NCI-H2107 (cell line): ENCODE measurements at places on chromosomes 11 and 22.

- DNase-seq: no peak
These were observed 81.0 kb upstream of the LRRC55 start for GRCh38 chr11:57100638-57101331.

GRCh38 chr11:27693398-27693797, 6.9 kb downstream of the BDNF start:
- DNase-seq: no peak

GRCh38 chr11:31641477-31642062, 132.0 kb downstream of the ELP4 start:
- peak; percentile 4 for DNase-seq

DNA sequence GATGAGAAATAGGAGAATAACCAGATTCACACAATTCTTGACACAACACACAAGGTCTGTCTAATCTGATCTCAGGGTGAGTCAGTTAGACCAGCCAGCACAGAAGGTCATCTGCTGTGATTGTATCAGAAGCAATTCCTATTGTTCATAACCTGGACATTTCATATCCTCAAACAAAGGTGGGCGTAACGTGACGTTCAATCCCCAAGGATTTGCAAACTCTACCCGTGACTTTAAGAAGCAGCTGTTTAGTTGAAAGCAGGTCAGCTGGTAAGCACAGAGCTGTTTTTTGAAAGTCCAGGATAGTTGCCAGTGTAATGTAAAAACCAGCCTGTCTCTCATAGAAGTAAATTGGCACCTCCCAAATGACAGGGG, 385.1 kb downstream of the DCDC1 start:
- DNase-seq: no peak

- no peak for DNase-seq
These were observed 80.9 kb downstream of the INSC start for GRCh38 chr11:15195454-15196200.

GRCh38 chr22:32132126-32132525, 27.0 kb downstream of the C22orf42 start:
- DNase-seq: no peak

- DNase-seq: no peak
These were observed 22.7 kb upstream of the RASD2 start for GRCh38 chr22:35517769-35518530.

DNA sequence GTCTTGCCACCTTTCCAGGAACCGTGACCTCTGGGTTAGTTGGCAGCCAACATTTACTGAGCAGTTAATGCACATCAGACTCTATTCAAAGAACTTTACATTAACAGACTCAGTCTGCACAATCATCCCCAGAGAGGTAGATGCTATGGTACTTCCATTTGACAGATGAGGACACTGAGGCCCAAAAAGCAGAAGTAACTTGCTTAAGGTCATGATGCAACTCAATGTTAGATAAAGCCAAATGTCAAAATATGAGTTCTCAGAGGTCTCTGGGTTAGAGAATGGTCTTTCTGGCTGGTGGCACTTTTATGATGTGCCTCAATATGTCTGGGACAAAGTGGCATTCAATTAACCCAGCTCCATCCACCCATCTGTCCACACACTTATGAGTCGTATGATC, 450.0 kb downstream of the MIAT start:
- DNase-seq: no peak

GRCh38 chr11:9073466-9074225, 17.8 kb downstream of the SCUBE2 start:
- DNase-seq: no peak

GRCh38 chr22:19998991-19999820, 17.4 kb downstream of the ARVCF start:
- DNase-seq: no peak

DNA sequence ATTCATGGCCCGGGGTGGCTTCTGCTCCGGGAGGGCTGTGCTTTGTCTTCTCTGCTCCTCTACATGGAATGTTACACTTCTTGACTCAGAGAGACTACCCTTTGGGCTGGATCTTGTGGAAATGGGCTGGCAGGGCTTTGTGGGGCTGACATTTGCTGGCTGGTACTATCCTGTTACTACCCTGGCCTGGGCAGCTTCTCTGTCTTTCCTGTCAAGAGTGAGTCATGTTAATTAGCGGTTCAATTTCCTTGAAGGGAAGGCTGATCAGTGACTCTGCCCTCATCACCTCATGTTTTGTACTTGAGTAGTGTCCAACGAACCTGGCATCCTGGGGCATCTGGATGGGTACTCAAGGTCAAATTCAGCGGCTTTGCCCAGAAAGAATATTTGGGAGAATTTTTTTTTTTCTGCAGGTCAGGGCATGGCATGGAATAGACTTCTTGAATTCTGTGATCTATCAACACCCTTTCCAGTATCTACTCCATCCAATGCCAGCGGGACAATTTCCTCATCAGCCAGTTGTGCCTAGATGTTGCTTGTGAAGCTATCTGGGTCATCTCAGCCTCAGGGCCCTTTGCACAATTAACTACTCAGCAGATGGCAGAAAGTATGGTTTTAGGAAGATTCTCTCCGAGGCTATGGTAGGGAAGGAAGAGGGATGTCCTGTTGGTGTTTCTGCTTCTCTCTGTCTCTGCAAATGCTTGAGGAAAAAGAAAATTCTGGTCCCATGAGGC, 140.5 kb upstream of the PLET1 start:
- no peak for DNase-seq

GRCh38 chr11:76823481-76824028, 37.2 kb upstream of the ACER3 start:
- DNase-seq: no peak

DNA sequence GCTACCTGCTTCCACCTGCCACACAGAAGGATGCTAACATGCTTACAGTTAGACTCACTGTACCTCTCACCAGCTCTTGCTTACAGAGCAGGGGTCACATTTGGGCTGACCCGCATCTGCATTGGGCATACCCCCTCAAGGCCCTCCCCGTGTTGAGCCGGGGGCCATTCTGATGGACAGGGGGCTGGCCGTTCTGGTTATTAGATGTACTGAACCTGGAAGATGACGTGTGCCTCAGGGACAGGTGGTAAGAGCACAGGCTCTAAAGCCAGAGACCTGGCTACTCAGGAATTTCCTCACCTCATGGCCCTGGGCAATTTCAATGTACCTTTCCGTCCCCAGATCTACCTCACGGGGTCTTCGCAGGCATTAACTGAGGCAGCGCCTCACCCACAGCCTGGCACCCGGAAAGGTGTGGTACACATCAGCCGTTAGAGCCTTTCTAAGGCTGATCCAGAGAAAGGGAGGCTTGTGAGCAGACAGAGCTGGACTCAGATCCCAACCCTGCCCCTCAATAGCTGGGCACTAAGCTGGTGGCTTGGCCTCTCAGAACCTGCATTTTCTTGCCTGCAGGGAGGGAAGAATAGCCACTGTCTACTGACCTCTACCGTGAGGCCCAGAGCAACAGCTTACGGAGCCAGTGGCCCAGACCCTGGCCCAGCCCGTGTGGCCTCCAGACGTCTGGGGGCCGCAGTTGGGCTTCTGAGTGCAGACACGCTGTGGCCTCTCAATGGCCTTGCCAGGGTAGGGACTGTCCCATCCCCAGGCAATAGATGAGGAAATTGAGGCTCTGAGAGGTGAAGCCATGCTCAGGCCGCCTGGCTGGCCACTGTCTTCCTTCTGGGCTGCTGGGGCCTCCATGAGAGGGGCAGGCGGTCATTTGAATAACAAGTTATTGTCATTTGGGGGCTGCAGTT, 100.6 kb downstream of the MORC2 start:
- no peak for DNase-seq

DNA sequence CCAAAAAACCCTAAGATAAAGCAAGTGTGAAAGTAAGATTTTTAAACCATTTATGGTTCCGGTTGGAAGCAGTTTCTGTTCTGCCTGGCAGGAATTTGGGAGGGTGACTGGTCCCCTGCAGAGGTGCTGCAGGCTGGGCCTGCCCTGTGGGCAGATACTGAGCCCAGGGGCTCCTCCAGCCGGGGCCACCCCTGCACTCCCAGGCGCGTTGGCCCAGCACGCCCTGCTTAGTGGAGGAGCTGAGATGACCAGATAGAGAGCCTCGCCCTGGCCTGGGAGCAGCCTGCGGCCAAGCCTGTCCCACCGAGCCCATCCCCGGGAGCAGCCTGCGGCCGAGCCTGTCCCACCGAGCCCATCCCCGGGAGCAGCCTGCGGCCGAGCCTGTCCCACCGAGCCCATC, 8.0 kb downstream of the PHLDA2 start:
- DNase-seq: no peak

GRCh38 chr22:17780116-17780740, 6.0 kb upstream of the BID start:
- DNase-seq: no peak

DNA sequence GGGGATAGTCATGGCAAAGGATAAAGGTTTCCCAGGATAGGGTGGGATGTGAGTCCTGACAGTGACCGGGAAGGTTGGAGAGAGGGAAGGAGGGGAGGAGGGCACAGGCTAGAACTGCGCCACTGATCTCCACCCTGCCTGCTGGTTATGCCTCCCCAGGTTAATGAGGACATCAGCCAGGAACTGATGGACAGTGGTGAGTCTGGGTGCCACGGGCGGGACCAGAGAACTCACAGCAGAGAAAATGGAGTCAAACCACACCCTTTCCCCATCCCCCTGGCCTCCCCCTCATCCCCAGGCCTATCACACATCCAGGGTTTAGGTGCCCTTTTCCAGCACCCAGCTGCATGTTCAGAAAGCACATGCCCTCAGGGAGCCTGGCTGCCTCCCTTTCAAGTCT, 10.2 kb downstream of the ANKK1 start:
- DNase-seq: no peak

DNA sequence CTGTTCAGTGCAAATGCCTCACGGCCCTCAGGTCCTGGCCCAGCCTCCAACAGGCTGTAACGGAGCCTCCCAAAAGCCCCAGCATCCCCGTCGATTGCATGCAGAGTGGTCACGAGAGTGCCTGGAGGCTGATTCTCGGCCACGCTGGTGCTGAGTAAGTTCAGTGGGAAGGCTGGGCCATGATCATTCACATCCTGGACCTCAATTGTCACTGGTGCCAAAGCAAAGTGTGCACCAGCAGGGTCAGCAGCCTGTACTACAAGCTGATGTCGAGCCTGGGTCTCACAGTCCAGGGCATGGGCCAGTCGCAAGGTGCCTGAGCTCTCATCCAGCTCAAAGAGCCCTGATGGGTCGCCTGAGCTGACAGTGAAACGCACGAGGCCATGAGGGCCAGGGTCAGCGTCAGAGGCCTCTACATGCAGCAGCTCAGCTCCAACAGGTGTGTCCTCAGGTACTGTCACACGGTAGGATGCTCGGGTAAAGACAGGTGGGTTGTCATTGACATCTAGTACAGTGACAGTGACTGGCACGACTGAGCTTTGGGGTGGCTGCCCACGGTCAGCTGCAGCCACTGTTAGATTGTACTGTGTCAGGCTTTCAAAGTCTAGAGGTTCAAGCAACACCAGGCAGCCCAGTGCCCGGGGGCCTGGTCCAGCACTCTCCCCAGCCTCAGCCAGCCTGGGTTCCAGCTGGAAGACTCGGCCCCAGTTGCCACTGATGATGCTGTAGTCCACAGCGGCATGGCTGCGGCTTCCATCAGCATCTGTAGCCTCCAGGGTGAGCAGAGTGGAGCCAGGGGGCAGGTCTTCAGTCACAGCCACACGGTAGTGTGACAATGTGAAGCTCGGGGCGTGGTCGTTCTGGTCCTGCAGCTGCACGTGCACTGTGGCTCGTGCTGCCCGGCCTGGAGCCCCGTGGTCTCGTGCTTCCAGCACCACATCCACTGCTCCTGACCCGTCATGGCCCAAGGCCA, 4.5 kb upstream of the TPP1 start:
- DNase-seq: no peak

DNA sequence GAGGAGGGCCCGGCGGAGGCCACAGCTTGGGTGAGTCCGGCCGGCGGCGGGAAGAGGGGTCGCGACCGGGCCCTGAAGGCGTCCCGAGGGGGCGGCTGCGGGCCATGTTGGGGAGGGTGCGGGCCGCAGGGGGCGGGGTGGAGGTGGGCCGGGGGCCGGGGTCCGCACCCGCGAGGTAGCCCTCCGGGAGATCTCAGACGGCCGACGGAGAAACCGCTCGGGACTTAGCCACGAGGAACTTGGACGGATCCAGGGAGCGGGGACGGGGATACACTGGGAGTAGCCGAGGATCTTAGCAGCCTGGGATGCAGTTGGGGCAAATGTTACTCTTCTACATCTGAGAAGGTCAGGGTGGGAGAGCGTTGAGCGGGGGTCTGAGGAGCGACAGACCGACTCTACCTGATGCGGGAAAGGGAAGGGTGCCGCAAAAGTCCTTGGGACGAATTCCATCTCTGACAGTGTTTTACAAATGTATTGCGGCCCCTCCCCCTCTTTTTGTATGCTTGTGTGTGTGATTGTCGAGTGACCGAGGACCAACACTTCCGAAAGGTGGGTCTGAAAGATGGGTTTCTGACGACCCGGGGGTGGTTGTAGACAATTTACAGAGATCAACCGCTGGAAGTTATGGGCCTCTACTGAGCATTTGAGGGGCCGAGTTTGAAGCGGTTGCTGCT, 658 bp downstream of the STIP1 start:
- DNase-seq: no peak

GRCh38 chr11:113493206-113493605, 18.0 kb upstream of the DRD2 start:
- DNase-seq: no peak

- DNase-seq: no peak
These were observed 111.3 kb downstream of the PLEKHA7 start for GRCh38 chr11:16902781-16903378.

GRCh38 chr11:131816051-131816450, 445.6 kb downstream of the NTM start:
- no peak for DNase-seq

- DNase-seq: no peak
These were observed 7.6 kb downstream of the TMEM121B start for GRCh38 chr22:17113600-17113999.

- no peak for DNase-seq
These were observed 4.1 kb downstream of the LRRC32 start for GRCh38 chr11:76666408-76666807.

- no peak for DNase-seq
These were observed 1.6 kb downstream of the RNF26 start for GRCh38 chr11:119335655-119336543.

GRCh38 chr11:58742140-58742539, 10.4 kb upstream of the GLYAT start:
- DNase-seq: no peak

DNA sequence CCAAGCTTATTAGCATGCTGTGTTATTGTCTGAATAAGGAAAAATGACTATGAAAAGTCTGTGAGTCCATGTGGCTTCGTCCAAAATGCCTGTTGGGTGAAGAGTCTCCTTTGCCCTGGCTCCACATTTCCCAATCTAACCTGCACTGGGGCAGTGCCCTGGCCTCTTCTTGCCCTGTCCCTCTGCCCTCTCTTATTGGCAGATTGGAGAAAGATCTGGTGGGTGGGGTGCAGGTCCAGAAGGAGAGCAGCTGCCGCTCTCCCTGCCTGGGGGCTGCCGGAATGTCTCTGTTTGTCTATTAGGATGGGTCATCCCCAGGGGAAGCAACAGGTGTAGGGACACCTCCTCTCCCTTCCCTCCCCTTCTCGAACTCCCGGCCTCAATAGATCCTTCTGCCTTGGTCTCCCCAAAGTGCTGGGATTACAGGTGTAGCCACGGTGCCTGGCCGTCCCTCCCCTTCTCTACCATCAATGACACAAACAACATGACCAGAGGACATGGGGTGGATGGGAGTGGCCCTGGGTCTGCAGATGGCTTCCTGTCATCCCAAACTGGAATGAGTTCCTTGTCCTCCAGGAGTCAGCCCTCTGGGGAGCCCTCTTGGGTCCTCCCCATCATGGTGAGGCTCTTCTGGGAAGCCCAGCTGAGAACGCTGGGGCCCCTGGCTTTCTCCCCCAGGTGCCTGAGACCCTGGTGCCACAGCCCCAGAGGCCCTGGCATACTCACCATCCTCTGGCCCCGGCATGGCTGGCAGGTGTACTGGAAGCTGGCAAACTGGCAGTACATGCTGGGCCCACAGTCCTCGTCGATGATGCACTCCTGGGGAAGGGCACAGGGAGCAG, 40.5 kb downstream of the DKK3 start:
- DNase-seq: no peak
